CD14-positive monocyte (primary cell): ENCODE measurements at places on chromosomes 16 and 17.

GRCh38 chr16:22312897-22313781, 15.9 kb downstream of the POLR3E start:
- DNase-seq = no peak

GRCh38 chr17:62093188-62094155, 28.4 kb upstream of the MED13 start:
- no peak for DNase-seq

DNA sequence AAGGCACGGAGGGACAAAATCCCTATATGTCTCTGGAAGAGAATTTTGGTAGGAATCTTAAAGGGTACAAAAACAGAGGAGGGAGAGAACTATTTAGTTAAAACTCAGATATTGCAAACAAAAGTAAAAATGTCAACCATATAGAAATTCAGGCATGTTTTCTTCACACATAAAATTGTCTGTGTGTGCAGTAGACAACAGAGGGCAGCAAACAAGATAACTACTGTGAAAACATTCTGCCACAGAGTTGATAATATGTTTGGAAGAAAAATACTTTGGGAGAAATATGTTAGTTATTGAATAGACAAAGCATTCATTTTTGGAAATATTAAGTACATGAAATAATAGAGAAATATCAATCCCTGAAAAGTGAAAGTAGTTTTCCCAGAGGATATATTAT, 56.2 kb downstream of the SNX11 start:
- DNase-seq = no peak

DNA sequence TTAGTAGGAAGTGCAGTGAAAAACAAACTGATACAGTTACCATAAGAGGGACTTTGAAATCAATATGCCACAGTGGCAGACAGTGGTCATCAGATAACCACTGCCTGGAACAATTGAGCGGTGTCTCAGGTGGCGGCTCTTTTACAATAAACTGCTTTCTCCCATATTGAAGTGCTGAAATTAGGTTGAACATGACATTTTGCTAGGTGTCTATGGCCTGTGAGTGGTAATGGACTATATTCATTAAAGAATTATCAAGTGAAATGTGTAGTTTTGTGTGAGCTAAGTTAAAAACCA, 214.7 kb downstream of the RPTOR start:
- no peak for DNase-seq

DNA sequence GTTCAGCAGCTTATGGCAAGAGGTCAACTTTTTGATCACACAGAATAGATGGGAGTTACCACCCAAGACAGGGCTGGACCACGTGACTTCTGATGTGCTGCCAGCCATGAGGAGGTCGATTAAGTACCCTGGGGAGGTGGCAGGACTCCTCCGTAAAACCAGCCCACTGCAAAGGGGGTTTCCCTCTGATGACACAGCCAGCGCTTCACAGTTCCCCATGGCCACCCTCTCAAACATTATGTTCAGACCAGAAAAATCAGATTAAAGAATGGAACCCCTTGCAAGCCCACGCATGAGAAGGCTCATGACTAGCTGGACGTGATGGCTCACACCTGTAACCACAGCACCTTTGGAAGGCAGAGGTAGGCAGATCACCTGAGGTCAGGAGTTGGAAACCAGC, 222.9 kb downstream of the CPPED1 start:
- no peak for DNase-seq

DNA sequence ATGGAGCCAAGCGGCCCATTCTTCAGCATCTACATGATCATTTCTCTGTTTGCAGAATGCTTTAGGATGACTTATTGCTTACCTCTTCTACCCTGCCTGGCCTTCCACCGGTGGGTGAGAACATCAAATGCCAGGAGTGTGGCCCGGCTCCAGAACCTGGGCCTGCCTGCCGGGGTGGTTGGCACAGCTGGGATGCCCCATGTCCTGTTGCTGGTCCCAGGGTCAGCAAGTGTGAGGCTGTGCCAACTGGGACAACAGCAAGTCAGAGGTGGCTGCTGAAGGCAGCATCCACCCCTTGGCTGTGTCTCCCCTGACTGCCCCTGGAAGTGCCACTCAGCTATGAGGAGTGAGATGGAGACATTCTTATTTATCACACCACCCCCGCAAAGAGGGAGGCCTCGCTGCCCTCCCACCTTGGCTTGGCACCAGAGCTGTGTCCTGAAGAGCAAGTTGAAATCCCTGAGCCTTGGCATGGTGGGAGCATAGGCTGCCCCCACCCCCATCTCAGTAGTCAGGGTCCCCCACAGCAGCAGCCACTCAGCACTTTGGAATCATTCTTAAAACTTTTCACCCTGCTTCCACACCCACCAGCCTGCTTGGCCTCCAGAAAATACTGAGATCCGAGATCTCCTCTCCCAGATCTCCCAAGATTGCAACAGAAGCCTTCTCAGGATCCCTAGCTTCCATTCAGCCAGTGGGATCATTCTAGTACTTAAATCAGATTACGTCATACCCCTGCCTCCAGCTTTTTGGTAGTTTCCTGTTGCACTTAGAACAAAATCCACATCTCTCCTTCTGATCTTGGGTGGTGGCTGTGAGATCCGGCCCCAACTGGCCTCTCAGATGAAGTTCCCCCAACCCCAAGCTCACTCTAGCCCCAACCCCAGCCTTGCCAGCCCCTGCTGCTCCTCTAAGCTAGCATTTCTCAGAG, 127.5 kb downstream of the SOCS1 start:
- DNase-seq = no peak

DNA sequence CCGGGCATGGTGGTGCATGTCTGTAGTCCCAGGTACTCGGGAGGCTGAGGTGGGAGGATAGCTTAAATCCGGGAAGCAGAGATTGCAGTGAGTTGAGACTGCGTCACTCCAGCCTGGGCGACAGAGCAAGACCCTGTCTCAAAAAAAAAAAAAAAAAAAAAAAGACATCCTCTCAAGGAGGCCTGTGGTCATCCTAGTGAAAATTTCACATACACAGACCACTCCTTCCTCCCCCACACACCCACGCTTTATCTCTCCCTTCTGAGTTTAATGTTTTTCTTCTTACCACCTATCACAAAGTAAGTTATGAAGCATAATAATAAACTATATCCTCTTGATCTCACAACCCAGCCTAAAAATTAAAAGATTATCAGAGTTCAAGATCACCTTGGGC, 1.3 kb upstream of the NOL11 start:
- DNase-seq = no peak

GRCh38 chr17:34141590-34141989, 113.5 kb upstream of the CCL2 start:
- no peak for DNase-seq

GRCh38 chr17:31724026-31724425, 135.0 kb downstream of the COPRS start:
- no peak for DNase-seq

GRCh38 chr16:49681217-49681883, 174.6 kb downstream of the ZNF423 start:
- DNase-seq = no peak

GRCh38 chr17:3943240-3943891, 20.9 kb downstream of the ATP2A3 start:
- DNase-seq = no peak

- peak; percentile 63 for DNase-seq
These were observed 2.6 kb upstream of the GRIN2C start for GRCh38 chr17:74862108-74862901.

DNA sequence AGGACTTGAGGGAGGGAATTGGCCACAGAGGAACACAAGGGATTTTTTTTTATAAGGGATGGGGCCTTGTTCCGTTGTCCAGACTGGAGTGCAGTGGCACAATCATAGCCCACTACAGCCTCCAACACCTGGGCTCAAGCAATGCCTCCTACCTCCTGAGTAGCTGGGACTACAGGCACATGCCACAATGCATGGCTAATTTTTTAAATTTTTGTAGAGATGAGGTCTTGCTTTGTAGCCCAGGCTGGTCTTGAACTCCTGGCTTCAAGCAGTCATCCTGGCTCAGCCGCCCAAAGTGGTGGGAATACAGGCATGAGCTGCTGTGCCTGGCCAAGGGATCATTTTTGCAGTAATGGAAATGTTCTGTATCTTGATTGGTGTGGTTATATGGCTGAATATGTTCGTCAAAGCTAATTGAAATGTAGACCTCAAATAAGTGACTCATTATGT, 56.9 kb downstream of the VMP1 start:
- no peak for DNase-seq

GRCh38 chr16:86631444-86631843, 53.1 kb downstream of the FOXL1 start:
- DNase-seq = no peak

DNA sequence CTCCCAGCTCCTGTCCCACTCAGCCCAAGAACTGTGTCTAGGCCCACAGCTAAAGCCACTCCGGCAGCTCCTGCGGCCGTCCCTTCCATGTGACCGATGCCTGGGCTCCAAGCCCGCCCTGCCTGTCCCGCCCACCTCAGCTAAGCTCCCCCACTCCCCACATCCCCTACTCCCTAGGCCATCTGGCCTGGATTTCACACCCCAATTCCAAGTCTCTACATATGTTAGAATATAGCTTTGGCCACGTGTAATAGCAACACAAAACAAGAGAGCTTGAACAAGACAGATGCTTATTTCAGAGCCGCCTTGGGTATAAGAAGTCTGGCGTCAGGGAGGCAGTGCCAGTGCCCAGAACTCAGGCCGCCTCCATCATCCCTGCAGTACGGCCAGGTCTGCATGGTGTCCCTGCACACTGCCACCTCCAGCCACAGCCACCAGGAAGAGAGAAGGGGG, 30.0 kb upstream of the USP22 start:
- DNase-seq = no peak

DNA sequence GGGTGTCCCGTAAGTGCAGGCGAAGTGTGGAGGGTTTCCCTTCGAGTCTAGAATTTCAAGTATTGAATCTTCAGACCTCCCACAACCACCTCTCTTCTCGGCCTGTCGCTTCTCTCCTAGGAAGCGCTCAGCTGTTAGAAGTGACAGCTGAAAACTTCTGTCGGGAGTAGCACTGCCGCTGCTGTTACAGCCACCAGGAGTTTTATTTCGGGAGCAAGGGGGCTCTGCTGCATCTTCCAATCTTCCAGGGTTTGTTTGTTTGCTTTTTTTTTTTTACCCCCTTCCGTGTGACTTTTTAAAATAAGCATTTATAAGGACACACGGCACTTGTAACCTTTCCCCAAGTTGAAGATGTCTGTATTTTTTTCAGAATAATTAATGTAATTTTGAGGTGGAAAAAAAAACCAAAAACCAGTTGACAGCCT, 767 bp downstream of the RPS6KB1 start:
- DNase-seq = no peak

- DNase-seq = no peak
These were observed 277.1 kb downstream of the XYLT1 start for GRCh38 chr16:17193566-17194100.

GRCh38 chr16:78285437-78285922, 186.0 kb downstream of the WWOX start:
- DNase-seq = no peak

DNA sequence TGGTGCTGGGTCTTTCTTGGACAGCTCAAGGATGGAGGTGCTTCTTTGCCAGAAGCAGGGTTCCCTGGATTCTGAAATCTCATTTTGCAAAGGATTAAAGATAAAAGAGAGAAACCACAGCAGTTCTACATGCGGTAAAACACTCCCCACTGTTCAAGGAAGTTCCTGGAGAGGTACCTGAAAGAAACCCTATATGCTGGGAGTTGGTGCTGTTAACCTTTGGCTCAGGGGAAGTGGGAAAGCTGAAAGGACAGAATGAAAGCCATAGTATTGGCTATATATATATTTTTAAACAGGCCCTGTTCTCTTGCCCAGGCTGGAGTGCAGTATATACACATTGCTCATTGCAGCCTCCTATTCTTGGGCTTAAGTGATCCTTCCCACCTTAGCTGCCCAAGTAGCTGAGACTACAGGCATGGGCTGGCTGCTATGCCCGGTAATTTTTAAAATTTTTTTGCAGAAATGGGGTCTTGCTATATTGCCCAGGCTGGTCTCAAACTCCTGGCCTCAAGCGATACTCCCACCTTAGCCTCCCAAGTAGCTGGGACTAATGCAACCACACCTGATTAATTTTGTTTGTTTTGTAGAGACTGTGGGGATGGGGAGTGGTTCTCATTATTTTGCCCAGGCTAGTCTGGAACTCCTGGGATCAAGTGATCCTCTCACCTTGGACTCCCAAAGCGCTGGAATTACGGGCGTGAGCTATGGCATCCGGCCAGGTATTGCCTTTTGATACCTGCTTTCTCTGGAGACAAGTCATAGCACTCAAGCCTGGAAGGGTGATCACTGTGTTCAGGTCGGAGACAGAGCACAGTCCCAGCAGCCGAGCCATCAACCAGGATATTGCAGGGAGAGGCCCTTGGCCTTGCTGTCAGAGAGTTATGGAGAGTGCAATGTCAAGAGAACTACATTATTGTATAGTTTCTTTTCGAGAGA, 55.2 kb downstream of the MSI2 start:
- no peak for DNase-seq

GRCh38 chr16:2980227-2981176, at the start of gene PKMYT1:
Gene PKMYT1, minus strand, starts transcription at chr16:2980446. Its CDS starts 789 bp downstream, at chr16:2979657.
- DNase-seq = peak; percentile 86

DNA sequence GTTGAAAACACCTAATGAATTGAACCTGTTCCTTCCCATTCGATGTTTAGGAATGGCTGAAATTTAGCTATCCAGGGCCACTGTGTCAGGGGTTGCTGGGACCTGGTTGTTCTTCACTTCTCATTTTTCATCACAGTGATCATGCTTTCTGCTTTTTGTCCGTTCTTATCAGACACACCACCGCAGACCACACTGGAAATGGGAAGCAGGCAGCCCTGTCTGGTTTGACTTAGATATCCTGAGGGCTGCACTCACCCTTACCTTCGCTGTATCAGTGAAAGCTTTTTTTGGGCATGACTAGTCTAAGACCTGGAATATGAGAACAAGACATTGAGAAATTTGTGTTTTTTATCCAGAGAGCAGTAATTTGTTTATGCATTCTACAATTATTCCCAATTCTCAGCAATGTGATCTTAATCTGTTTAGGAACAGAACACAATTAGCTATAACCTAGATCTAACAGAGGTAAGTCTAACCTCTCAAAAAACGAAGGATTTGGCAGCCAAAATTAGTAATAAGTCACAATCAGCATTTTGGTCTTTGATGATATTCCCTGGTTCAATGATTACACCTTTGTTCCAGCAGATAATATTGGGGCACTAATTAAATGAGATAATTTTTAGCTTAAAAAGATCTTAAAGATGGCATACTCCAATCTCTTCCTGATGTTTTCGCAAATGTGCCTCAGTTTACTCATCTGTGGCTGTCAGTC, 126.0 kb upstream of the GOT2 start:
- DNase-seq = peak; percentile 6

DNA sequence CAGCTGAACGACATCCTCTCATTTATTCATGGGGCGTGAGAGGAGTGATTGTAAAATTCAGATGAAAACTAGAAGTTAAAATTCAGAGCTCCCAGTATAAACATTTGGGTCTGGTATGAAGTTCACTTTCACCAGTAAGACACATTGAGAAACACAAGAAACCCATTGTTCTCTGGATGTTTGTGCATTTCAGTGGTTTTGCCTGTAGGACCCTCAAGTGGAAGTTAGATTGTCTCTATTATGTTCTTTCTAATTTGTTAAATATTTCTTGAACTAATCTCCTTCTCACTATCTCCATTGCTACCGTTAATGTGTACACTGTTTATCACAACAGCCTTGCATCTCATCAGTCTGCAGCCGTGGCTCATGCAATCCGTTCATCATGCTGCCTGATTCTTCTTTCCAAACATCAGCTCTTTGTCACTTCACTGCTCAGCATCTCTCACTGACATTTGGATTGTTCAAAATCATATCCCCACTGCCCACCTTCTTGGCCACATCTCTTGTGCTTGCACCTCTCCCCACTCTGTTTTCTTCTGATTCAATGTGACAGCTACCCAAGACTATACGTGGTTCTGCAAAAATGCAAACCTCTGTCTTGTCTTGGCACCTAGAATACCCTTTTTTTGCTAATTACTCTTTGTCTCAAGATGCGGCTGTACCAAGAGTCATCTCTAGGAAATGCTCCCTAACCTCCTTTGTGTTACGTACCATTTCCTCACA, 49.5 kb downstream of the HLF start:
- DNase-seq = no peak
